ENCODE measurements at places on chromosomes 6 and 20. TPM values are rescaled to one million over a fixed set of nuclear protein-coding genes. Genes with fewer than 3 reads are reported as not detected.

Gene VNN1
- polyA plus RNA-seq: 0.03 TPM

Gene C20orf204
- polyA plus RNA-seq: 0.49 TPM

Gene TGM2
- polyA plus RNA-seq: 441 TPM

Gene DEFB132
- polyA plus RNA-seq: not detected

Gene MYB
- 0.27 TPM for polyA plus RNA-seq

Gene GPX5
- polyA plus RNA-seq: not detected

Gene HRH3
- not detected for polyA plus RNA-seq

Gene TRIM40
- polyA plus RNA-seq: 0.05 TPM

Gene FAM162B
- polyA plus RNA-seq: not detected

Gene TCF21
- 0.17 TPM for polyA plus RNA-seq

Gene VGLL2
- not detected for polyA plus RNA-seq

Gene CCN2
- polyA plus RNA-seq: 47.4 TPM

Gene TXLNB
- polyA plus RNA-seq: not detected

Gene BTNL2
- polyA plus RNA-seq: not detected

Gene CPXM1
- not detected for polyA plus RNA-seq

Gene GABRR1
- not detected for polyA plus RNA-seq

Gene LAMA4
- polyA plus RNA-seq: 3.7 TPM

Gene PNRC1
- polyA plus RNA-seq: 25.6 TPM

All from A549 (cell line).